ENCODE measurements at places on chromosomes 5 and 9.
A peak's percentile ranks its signal among the peaks of the same experiment; 100 is the strongest.

GRCh38 chr9:133701981-133702797, 36.0 kb downstream of the SARDH start:
- no peak for DNase-seq

GRCh38 chr9:131296460-131296859, 6.9 kb downstream of the PLPP7 start:
- no peak for DNase-seq

DNA sequence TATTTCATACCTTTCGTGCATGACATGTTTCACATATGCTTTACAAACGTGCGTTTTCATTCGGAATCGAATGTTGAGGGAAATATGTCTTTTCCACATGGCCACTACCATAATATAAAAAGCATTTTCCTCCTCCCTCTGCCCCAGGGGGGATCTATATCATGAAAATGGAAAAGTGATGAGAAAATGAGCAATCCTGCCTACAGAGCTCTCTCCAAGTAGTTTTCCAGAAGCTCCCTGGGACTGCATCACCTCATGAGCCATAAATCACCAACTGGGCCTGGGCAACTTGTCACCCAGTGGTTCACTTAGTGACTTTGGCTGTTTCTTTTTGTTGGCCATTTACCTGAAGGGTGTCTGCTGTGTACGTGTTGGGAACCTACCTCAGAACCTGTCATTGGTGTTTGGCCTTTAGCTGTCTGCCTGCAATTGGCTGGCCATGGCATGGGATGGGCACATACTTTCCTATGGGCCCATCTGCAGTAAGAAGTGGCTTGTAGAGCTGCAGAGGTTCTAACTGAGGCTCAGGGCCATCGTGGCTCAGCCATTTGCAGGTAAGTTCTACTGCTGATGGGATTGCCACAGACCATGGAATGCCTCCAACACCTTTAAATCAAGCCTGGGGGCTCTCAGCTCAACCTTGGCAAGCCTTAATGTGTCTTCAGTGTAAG, 9.5 kb upstream of the TIFAB start:
- no peak for DNase-seq

DNA sequence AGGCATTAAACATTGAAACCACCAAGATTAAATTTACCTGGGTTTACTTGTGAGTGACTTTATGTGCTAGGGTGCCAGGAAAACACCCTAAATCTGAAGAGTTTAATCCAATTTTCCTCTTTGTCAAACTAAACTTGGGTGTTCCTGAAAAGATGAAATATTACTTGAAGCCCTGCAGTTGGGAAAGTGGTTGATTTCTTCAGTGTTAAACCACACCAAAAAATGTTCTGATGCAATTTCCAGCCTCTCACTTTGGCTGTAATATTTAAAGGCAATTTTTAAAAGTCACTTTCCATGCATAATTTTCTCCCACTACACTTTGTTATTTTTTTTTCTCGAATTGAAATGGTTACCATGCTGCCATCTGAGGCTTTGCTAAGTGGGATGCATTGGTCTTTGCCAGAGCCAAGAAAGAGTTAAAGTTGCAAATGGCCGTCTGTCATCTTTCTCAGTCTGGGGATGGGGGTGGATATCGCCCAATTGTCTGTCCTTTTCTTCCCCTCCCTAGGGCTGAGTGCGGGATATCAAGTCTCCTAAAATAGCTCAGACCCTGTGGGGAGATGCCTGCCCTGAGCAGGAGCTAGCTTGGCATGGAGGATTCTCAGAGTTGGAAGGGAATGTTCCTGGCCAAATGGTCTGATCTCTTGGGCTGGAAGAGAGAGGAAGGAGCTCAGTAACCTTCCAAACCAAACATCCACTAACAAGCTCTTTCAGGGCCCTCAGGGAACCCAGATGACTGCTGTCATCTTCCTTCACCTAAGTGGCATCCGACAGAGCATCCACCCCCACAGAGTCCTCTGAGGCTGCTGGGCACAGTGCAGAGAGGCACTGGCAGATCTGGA, 13.6 kb upstream of the SHB start:
- DNase-seq = no peak

GRCh38 chr5:38994324-38994927, 79.8 kb downstream of the RICTOR start:
- DNase-seq = peak; percentile 23

GRCh38 chr5:17355586-17356346, 138.3 kb downstream of the BASP1 start:
- DNase-seq = no peak

Data from prostate gland (tissue), 2 donors.